ENCODE measurements at places on chromosomes 3 and 15.

- DNase-seq: no peak
Measured at GRCh38 chr15:29058903-29059539, 173.2 kb downstream of the APBA2 start.

DNA sequence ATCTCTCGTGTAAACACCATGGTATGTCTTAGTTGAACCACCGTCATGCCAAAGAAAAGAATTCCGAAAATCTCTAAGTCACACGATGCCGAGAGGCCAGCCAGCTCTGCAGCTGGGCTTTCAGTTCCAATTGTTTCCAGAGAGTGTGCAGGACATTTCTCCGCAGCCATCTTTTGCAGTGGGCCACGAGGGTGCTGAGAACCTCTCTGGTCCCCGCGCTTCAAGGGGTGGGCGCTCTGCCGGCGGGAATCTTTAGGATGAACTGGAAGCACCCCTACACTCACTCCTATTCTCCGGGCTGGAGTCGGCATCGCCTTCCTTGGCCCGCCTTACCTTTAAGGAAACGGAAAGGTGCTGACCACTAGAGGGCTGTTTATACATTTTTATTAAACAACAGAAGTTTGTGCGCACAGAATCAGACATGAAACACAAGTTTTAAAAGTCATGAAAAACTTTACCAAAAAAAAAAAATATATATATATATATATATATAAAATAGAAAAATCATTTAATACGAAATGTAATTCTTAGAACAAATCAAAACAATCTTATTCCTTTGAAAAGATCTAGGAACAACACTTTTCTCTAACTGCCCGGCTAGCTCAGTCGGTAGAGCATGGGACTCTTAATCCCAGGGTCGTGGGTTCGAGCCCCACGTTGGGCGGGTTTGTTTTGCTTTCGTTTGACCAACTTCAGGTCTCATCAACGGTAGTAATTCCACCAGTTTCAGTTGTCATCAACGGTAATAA is 12.5 kb upstream of the MORF4L1 start:
- DNase-seq: peak; percentile 66

DNA sequence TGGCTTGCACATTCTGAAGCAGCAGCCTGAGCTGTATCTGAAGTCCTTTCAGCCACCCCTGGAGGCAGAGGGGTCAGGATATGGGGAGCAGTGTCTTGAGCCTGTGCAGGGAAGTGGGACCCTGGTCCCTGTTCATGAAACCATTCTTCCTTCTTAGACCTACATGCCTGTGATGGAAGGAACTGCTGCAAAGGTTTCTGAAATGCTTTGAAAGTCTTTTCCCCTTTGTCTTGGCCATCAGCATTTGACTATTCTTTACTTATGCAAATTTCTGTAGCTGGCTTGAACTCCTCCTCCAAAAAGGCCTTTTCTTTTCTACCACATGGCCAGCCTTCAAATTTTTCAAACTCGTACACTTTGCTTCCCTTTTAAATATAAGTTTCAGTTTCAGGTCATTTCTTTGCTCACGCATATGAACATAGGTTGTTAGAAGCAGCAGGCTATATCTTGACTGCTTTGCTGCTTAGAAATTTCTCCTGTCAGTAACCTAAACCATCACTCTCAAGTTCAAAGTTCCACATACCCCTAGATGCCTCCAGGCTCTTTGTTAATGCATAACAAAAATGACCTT is 62.3 kb downstream of the GALK2 start:
- DNase-seq: no peak

DNA sequence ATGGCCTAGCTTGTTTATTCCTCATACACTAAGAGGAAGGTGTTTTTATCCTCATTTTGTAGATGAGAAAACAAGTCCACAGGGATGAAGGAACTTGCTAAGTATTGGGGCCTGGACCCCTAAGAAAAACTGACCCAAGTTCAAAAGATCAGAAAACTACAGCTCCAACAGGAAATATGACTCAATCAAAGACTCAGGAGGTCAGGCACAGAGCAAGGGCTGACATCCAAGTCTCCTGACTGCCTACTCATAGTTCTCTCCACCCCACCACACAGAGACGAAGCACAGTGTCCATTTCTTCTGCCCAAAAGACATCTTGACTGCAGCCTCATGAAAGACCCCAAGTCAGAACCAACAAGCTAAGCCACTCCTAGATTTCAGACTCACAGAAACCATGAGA is 26.9 kb upstream of the TPM1 start:
- DNase-seq: no peak

GRCh38 chr3:171660188-171660587 is 150.1 kb downstream of the PLD1 start:
- DNase-seq: no peak
